Activated T-cell treated with anti-CD3 and anti-CD28 coated beads, Interleukin-2, amount 50 U/mL, for 72 hours (primary cell): ENCODE measurements at places on chromosomes 13 and 19. TPM values are rescaled to one million over a fixed set of nuclear protein-coding genes. Genes with fewer than 3 reads are reported as not detected.

ATXN8OS gene
- not detected for total RNA-seq

GRCh38 chr13:99434258-99434788 lies 66.9 kb upstream of the TM9SF2 start:
- DNase-seq, result peak; percentile 85

DNA sequence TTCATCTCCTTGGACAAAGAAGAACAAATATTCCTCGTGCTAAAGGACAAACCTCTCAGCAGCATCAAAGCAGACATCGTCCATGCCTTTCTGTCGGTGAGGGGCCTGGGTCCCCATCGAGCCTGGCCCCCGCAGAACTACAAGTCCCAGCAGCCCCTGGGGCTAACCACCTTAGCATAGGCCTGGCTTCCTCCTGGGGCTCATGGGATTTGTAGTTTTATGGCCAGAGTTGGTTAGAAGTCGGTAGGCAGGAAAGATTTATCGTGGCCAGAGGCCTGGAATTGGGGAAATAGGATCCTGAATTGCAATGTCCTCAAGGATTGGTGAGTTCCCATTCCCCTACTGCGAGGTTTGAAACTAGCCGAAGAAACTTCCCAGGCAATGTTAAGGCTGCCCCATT lies 19.6 kb downstream of the TMEM150B start:
- peak; percentile 56 for DNase-seq

GRCh38 chr19:55622242-55622969 lies 2.0 kb downstream of the ZNF784 start:
- no peak for DNase-seq

- DNase-seq, result no peak
These were observed 7.5 kb upstream of the LRP3 start for GRCh38 chr19:33186431-33187182.

- no peak for DNase-seq
These were observed 660.9 kb downstream of the LIG4 start for GRCh38 chr13:107554460-107554859.

DNA sequence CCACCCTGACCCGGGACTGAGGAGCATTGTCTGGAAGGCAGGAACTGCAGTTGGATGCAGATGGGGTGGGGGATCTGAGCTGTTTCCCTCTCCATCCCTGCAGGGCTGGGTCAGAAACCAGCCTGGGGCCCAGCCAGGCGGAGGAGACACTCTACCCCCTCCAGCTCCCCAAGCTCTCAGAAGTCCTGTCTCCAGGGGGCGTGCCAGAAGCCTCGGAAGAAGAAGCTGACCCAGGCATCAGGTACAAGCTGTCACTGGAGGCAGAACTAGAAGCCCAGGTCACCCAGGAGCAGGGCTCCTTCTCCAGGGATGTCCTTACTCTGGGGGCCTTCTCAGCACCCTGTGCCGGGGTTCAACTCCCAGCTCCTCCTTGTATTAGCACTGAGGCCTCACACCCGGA lies 15.5 kb downstream of the SIX5 start:
- DNase-seq, result no peak

GRCh38 chr13:53343361-53343744 lies 314.7 kb downstream of the OLFM4 start:
- no peak for DNase-seq

DNA sequence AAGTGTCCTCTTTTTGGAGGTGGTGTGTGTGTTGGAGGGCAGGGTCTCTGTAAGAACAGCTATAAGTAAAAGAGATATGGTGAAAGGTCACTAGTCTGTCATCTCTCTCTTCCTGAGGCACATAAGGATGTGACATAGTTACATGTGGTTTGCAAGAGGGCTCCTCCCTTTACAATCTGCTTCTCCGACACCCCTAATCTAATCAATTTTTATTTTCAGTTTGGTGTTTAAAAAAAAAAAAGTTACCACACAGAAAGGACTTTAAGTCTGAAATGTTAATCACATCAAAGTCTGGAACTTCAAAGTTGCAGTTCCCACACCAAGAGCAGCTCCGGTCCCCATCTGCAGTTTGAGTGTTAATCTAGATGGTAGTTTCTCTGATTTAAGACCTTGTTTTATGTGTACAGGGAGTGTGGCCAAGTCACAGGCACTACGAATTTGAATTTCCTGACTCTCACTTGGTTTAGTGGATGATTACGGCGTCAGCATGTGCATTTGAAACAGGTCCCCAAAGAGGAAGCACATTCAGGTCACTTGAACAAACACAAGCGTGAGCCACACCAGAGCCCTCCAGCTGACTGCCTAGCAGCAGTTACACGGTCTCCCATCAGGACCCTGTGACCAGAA lies 53.1 kb downstream of the FOXO1 start:
- peak; percentile 60 for DNase-seq

GRCh38 chr13:99495466-99496183 lies 5.6 kb upstream of the TM9SF2 start:
- DNase-seq, result no peak

GRCh38 chr19:4007836-4008539 lies 452 bp downstream of the PIAS4 start:
- DNase-seq, result peak; percentile 49

GRCh38 chr13:112861876-112862615 lies 107.0 kb upstream of the MCF2L start:
- no peak for DNase-seq

GRCh38 chr13:24737042-24737441 lies 26.9 kb upstream of the RNF17 start:
- no peak for DNase-seq

GGACT gene
- total RNA-seq, result 9.5 TPM

PRSS57 gene
- 0.22 TPM for total RNA-seq

ZIC5 gene
- not detected for total RNA-seq

GRCh38 chr19:17950310-17951156 lies 16.4 kb upstream of the KCNN1 start:
- DNase-seq, result peak; percentile 42

LYPD5 gene
- 0.21 TPM for total RNA-seq

AXL gene
- 0.44 TPM for total RNA-seq

DNA sequence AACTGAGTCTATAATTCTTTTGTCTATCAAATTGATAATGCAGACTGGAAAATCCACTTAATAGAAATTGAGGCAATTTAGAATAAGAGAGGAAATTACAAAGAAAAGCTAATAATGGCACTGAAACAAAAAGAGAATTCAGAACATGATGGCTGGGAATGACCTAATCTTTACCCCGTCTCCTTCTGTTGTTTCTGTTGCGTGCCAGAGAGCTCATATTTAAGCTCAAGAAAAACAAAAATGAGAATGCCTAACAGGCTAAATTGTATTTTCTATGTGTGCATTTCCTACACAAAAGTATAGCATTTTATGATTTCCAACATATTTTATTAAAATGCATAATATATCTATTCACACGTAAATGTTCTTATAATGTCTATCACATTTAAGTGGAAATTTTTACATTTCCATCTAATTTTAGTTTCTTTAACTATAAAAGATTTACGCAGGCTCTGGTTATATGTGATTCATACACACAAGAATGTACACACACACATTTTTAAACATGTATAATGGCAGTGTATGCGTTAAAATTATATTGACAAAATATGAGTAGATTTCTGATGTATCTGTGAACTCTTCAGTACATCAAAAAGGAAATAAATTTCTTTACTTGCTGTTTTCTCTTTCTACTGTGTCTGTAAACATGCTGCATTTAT lies 432.3 kb downstream of the SLITRK6 start:
- DNase-seq, result no peak

DNA sequence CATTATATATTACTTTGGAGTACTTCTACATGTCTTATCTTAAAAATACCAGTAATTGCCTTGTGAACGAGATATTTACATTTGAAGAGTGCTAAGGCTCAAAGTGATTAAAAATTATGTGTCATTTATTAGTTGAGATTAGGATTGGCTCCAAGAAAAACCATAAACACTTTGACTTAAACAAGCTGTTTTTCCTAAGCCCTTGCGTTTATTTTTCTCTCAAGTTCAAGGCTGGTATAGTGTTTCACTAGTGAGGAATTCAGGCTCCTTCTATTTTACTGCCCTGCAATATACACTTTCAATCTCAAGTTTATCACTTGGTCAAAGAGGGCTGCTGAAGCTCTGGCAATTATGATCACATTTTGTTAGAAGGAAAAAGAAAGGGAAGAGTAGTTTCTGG lies 49.9 kb downstream of the UFM1 start:
- DNase-seq, result no peak

ZNF582 gene
- 2.5 TPM for total RNA-seq

GRCh38 chr13:50428183-50428877 lies 413.1 kb downstream of the KCNRG start:
- DNase-seq, result no peak

GRCh38 chr13:20525144-20525600 lies 485 bp downstream of the CRYL1 start:
- peak; percentile 37 for DNase-seq
